ENCODE measurements at places on chromosomes 16 and 17.

DNA sequence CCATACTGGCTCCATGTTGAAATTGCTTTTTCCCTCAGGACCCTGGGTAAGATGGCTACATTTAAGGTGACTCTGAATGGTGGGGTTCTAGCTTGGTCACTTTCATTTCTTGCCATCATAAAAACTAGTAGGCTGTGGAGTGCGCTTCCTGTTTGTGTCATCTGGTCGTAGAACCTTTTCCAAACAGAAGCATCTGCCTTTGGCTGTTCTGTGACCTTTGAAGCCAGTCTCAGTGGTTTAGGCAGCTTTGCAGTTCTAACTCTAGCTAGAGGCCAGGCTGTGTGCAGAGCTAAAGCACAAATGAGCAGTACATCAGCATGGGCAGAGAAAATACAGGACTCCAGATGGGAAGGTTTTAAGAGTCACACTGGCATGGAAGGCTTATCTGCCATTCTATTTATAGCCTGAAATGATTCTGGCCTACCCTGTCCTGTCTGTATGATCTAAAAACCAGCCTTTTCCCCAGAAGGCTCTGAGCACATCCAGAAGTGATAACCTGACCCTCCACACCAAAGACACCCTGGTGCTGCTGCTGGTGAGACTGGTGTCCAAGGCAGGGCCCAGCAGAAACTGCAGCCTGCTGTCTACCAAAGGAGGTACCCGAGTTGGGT lies 8.6 kb downstream of the ESRP2 start:
- no peak for DNase-seq

DNA sequence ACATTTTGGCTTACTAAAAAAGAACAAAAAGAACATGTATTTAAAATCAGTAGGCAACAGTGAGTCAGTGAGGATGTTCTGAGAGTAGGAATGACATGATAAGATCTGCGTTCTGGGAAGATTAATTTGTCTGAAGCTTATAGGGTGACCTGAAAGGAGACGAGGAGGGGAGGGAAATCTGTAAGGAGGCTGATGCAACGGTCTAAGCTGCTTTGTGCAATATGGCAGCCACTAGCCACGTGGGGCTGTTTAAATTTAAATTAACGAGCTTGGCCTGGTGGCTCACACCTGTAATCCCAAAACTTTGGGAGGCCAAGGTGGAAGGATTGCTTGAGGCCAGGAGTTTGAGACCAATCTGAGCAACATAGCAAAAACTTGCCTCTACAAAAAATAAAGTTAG lies 181.6 kb upstream of the CACNG3 start:
- DNase-seq, result no peak

GRCh38 chr16:56513972-56514371 lies 5.9 kb downstream of the BBS2 start:
- no peak for DNase-seq

- DNase-seq, result no peak
Measured at GRCh38 chr17:6711681-6712057, 1.5 kb downstream of the SLC13A5 start.

DNA sequence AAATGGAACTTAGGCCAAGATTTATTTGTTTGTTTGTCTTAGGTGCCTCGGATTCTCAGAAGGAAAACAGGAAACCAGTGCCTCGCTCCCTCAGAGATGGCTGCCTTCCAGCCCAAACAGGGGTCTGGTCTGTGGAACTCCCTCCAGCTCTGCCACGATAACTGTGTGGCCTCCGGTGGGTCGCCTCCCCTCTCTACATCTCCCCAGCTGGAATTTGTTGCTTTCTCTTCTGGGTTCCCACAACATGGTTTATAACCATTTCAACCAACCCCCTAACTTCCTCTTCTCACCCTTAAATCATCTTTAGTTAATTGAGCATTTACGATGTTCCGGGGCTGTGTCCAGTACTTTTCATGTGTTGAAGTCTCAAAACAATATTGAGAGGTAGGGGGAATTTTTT lies 30.9 kb upstream of the PLLP start:
- DNase-seq, result no peak

GRCh38 chr17:49327835-49328784 lies 33.9 kb downstream of the ZNF652 start:
- no peak for DNase-seq

GRCh38 chr16:57166951-57167350 lies 18.9 kb downstream of the PSME3IP1 start:
- DNase-seq, result no peak

- DNase-seq, result no peak
Measured at GRCh38 chr17:33192951-33193911, 99.9 kb downstream of the ASIC2 start.

DNA sequence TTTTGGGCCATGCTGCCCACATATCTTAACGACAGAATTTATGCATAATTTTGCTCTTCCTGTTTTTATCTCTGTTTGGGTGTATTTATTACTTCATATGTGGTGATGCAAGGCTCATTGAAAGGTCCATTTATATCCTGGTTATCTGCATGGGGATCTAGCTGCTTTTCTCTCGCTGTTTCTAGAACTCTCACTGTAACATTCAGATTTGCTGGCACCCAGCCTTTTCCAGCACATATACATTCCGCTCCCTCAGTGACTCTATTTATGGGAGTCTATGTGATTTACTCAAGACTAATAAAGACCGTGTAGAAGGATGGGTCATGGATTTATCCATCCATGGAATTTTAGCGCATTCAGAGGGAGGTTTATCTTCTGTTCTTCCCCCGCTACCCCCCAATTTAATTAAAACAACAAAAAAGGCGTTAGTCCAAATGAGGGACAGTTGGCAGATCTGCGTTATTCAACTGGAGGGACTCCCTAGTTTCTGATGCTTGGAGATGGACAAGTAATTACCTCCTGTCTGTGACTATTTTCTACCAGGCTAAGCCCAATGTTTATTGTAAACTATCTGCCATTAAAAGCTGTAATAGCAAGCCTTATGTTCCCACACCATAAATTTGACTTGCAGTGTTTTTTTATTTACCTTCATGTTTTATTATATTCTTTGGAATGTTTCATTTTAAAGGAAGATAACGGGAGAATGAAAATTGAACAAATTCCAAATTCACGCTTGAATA lies 19.8 kb upstream of the MARCHF10 start:
- no peak for DNase-seq

DNA sequence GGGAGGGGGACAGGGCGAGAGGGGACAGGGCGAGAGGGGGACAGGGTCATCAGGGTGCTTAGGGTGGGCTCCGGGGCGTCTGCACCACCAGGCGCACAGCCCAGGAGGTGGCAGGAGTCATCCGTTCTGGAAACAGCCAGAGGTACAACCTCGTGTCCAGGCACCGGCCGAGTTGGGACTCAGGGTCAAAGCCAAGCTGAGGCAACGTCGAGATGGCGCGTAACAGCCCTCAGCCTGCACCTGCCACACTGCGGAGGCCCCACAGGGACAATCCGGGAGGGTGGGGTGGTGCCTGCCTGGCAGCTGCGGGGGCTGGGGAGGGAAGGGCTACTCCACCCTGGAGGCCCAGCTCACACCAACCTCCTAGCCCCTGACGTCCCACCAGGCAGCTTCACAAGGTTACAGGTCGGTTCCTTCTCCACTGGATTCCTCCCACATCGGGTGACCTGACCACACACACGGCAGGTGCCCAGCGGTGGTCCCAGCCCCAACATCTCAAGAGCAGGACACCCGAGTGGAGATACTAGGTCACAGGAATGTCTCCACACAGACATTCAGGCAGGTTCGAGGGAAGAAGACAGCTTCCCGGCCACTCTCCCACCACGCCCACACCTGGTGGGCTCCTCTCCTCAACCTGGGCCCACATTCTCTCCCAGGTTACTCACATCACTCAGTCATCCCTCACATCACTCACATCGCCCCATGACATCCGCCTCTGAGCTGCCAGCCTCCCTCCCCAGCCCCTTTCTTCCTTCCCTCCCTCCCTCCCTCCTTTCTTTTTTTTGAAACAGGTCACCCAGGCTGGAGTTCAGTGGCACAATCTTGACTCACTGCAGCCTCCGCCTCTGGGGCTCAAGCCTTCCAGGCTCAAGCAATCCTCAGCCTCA lies 47.3 kb downstream of the RPH3AL start:
- no peak for DNase-seq

- DNase-seq, result no peak
Measured at GRCh38 chr16:81817789-81818567, 38.9 kb downstream of the PLCG2 start.

- DNase-seq, result no peak
Measured at GRCh38 chr16:71504901-71505300, 15.8 kb upstream of the ZNF19 start.

DNA sequence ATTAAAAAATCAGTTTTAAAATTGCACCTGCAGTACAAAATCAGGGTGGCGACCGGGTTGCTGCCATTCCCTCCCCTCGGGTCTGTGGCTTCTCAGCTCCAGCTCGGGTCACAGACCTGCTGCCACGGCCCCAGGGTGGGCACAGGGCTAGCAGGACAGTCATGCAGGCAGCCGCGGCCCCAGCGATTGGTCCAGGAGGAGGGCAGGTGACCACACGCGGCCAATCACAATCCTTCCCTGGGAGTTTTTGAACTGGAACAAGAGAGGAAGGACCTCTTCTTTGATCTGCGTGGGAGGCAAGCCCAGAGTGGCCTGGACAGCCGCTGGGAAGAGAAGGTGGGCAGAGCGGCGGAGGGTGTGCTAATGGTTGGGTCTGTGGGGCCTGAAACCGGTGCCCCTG lies 25.5 kb downstream of the CBFA2T3 start:
- DNase-seq, result no peak

DNA sequence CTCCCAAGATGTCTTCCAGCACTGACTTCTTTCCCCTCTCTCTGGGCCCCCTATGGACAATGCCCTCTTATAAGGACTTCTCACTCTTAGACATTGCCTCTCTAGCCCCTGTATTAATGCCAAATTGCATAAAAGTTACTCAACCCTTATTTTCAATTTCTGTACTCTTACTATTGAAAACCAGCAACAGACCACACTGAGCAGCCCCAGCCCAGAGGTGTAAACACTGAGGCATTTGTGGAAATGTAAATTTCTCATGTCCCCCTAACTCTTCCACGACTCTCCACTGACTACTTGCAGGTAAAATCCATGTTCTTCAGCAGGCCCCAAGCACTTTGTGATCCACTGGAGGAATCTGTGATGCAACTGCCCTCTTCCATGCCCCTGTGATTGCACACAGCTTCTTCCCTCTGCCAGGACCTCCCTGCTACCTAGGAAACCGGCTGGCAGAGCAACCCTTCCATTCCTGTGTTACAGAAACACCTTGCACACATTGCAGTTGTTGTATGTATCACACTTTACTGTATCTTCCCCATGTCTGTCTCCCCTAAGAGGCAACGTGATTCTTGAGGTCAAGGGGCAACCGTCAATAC lies 4.4 kb downstream of the N4BP1 start:
- no peak for DNase-seq

DNA sequence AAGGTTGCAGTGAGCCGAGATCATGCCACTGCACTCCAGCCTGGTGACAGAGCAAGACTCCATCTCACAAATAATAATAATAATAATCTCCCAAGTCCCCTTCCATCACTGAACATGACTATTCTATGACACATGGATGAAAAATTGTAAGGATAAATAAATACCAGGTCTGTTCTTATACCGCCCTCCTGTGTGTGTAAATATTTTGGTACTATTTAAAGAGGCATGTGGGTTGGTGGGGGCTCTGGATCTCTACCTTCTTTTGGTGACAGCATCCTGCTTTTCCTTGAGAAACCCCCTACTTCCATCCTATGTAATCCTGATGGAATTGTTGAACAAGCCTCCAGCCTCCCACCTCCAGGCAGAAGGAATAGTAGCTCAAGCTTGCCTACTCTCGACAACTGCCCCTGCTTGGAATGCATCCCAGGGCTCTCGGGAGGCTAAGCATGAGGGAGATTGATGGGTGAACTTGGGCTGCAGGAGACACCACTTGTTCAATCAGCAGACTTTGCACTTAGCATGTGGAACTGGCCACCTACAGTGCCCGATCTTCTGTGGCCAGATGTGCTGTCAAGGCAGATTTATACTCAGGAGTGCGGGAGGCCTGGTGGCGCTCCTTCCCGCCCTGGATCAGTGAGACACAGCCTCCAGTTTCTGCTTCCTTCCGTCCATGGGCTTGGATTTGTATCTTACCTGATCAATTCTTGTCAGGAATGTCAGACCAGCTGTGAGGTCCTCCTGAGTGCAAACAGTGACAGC lies 287.4 kb downstream of the SLC39A11 start:
- DNase-seq, result no peak

GRCh38 chr17:43146649-43147048 lies 21.5 kb upstream of the BRCA1 start:
- no peak for DNase-seq

DNA sequence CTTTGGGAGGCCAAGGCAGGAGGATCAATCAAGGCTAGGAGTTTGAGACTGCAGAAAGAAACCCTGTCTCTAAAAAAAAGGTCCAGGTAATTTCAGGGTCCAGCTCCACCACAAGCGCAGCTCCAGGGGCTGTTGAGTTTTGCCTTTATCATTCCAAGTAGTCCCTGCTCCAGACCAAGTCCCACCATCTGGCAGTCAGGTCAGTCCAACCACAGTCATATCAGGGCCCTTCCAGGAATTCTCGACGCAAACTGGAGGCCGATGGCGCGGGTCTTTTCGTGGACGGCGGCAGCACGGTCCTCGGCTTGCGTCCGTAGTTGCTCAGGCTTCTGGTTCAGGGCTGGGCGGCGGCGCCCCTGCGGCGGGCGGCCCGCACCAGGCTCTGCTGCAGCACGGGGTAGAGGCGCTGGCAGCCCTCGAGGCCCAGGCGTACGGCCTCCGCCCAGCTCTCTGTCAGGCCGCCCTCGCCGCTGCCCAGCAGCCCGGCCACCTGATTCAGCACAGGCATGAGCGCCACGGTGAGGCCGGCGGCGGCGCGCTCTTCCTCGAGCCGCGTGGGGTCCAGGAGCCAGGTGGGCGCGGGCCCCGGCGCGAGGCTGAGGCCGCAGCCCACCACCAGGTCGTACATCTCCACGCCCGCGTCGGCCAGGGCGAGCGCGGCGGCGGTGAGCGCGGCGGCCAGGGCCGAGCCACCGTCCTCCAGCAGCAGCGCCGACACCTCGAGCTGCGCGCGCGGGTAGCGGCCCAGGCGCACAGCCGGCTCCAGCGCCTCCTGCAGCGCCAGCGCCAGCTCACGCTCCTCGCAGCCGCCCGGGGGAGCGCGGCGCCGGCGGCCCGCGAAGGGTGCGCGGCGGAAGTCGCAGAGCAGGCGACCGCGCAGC lies 752 bp downstream of the EXOSC6 start:
- DNase-seq, result no peak

DNA sequence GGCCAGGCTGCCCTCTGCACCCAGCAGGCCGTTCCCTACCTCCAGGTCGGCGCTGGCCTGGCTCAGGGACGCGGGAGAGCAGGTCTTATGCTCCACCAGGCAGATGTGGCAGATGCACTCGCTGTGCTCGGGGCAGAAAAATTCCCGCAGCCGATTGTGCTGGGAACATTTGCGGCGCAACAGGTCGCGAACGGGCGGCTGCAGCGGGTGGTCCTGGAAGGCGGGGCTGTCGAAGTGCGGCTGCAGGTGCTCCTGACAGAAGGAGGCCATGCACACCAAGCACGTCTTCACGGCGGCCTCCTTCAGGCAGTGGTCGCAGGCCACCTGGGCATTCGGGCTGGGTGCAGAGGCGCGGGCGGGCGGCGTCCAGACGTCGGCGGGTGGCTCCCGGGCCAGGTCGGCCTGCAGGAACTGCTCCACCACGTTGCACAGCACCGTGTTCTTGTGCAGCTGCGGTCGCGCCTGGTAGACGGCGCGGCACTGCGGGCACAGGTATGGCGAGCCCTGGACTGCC lies 439 bp downstream of the TRIM25 start:
- DNase-seq, result no peak

- no peak for DNase-seq
Measured at GRCh38 chr16:79064256-79064972, 536.1 kb downstream of the MAF start.

GRCh38 chr17:35889241-35889640 lies 9.1 kb upstream of the CCL5 start:
- DNase-seq, result no peak
